A549 (cell line): ENCODE measurements at places on chromosomes 1 and 21.
A peak's percentile ranks its signal among the peaks of the same experiment; 100 is the strongest.

GRCh38 chr1:46413596-46413985 lies 19.5 kb downstream of the FAAH start:
- DNase-seq: peak; percentile 45

DNA sequence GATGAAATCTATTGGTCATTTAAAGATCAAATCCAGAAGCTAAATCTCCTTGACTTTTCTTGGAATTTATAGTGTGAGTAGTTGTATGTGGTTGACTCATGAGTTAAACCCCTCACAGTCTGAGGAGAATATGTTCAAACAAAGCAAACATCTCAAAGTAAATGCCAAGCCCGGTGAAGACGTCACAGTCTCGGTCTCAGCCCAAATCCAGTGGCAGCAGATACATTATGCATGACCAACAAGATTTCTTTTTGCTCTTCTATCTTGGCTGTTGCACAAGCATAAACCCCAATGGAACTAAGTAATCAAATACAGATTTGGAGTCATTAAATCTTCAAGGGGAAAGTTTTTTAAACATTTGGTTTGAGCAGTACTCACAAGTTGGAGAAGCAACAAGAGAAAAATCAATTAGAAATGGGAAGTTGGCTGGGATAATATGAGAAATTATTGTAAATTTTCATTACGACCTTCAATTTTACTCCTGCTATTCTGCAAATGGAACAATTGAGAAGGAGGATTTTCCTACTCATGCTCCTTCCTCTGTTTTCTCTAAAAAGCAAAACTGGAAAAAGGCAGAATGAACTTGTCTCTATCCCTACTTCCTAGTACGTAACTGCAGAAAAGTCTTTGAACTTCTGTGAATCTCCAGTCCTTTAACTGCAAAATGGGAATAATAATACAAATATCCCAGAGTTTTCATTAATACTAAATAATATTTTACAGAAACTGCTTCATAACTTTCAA lies 575.8 kb downstream of the NUF2 start:
- DNase-seq: peak; percentile 7

GRCh38 chr1:230270559-230271281 lies 155.4 kb downstream of the PGBD5 start:
- DNase-seq: no peak

- no peak for DNase-seq
Observed at GRCh38 chr1:201190624-201191051, at the start of gene IGFN1. IGFN1 (plus strand) TSS chr1:201190824; CDS start chr1:201193294, 2,470 bp downstream.

- peak; percentile 40 for DNase-seq
Observed at GRCh38 chr1:117093091-117093534, 28.4 kb downstream of the TRIM45 start.

DNA sequence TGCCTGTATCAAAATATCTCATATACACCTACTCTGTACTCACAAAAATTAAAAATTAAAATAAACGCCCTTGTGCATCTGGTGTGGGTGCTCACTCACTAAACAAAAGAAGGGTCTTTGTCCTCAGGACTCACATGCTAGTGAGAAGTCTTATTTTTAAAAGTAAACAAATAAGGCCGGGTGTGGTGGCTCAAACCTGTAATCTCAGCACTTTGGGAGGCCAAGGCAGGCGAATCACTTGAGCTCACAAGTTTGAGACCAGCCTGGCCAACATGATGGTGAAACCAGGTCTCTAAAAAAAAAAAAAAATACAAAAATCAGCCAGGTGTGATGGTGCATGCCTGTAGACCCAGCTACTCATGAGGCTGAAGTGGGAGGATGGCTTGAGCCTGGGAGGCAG lies 51.5 kb downstream of the BCAR3 start:
- DNase-seq: no peak

GRCh38 chr1:201329286-201329685 lies 46.0 kb downstream of the PKP1 start:
- no peak for DNase-seq

- DNase-seq: no peak
Observed at GRCh38 chr1:214143006-214143992, 137.7 kb upstream of the SMYD2 start.

- no peak for DNase-seq
Observed at GRCh38 chr1:34444516-34444915, 267.8 kb downstream of the C1orf94 start.

GRCh38 chr1:241423541-241424479 lies 66.8 kb upstream of the RGS7 start:
- DNase-seq: no peak

GRCh38 chr1:50458507-50458906 lies 35.3 kb upstream of the DMRTA2 start:
- no peak for DNase-seq

DNA sequence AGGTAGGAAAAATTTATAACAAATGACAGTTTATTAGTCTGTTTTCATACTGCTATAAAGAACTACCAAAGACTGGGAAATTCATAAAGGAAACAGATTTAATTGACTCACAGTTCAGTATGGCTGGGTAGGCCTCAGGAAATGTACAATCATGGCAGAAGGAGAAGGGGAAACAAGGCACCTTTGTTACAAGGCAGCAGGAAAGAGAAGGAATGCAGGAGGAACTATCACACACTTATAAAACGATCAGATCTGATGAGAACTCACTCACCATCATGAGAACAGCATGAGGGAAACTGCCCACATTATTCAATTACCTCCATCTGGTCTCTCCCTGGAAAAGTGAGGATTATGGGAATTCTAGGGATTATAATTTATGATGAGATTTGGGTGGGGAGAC lies 61.3 kb downstream of the ASB17 start:
- DNase-seq: no peak

DNA sequence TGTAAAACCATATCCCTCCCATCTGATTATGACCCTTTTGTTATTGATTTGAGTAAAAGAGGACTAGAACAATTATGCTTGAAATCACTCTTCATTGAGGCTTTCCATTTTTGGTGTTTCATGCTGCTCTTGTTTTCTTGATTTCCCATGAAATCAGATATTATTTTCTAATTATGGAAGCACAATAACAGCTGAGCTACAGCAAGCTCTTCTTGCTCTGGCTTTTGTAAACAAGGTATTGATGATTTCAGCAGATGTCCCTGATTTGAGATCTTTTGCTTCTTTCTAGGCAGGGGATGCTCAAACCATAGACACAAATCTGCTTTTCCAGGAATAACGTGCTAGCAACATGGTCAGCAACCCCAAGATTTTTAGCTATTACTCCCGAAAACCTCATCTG lies 607.8 kb downstream of the NCAM2 start:
- no peak for DNase-seq

DNA sequence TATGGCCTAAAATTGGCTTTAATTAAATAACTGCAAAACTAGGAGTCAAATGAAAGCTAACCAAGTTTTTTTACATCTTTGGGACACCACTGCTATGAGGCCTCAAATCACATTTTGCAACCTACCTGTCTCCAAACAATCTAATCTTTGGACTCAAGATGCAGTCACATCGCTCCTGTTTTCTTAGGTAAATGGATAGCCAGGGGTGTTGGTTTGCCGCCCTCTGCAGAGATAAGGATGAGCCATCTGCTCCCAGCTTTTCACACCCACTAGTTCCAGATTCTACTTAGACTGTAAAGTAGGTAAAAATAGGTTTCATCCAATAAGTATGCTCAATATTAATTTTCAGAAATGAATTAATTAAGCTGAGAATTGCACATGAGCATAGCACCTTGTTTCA lies 456.5 kb downstream of the KIF26B start:
- DNase-seq: no peak

- no peak for DNase-seq
Observed at GRCh38 chr1:99755664-99756063, 10.8 kb downstream of the FRRS1 start.

- DNase-seq: no peak
Observed at GRCh38 chr1:119602169-119602568, 45.9 kb downstream of the ZNF697 start.

GRCh38 chr1:118304722-118305359 lies 119.8 kb upstream of the SPAG17 start:
- no peak for DNase-seq

DNA sequence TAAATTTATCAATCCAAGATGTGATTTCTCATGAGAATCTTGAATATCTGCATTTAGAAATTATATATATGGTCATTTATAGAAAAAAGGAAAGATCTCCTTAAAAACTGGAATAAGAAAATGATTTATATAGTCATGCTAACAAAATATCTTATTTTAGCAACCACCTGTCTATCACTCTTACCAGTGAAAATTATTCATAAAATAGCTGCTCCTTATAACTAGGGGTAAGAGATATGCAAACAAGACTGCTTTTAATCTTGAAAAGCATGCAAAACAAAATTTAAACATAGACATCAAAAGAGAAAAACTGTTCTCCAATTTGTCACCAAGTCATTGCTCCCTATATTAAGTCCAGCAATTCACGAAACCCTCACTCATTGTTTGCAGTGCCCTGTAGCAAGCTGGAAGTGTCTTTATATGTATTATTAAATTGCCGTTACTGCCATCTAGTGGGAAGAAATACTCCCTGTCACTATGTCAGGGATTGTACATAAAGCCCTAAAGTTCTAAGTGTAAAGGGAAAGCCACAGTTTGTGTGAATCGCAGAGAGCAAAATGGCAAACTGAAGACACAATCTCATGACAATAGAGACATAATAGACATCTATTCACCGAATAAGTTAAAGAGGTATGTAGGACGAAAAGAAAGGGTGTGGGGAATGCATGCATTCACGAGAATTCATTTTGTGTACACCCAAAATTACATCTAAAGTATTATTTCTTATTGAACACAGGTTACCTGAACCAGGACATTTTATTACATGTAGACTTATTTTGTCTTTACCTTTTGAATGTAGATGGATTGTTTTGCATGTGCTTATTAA lies 600.5 kb downstream of the USP25 start:
- peak; percentile 1 for DNase-seq

DNA sequence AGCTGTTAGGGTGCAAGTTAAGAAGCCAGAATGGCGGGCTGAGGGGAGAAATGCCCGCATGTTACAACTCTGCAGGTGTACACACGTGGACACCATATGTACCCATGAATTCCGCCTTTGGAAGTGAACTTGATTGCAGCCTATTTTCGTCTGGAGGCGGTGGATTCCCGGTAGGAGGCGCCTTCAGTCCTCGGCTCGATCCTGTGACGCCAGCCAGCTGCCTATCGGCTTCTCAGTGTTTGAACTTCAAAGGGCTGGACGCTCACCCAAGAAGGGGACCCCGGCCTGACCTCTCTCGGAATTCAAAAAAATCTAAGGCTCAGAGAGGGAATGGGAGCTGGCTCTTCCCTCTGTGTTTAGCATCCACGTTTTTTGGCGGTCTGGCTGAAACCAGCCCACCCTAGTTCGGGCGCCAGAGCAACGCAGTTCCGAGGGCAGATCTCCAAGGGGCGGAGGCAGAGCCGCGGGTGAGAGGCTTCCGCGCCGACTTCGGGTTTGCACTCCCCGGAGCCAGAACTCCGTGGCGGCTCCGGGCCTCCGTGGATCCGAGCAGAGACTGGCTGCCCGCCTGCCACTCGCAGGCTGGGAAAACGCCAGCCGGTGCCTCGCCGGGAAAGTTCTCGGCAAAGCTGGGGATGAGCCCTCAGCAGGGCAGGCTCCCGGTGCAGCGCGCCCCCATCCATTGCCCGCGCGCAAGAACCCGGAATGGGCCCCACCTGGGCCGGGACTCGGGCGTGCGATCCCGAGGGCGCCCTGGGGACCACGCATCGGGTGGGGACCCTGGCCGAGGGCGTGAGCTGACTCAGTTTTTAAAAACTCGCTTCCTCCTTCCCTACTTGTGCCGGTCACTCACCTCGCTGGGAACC lies 996 bp upstream of the TMEM51 start:
- peak; percentile 89 for DNase-seq

DNA sequence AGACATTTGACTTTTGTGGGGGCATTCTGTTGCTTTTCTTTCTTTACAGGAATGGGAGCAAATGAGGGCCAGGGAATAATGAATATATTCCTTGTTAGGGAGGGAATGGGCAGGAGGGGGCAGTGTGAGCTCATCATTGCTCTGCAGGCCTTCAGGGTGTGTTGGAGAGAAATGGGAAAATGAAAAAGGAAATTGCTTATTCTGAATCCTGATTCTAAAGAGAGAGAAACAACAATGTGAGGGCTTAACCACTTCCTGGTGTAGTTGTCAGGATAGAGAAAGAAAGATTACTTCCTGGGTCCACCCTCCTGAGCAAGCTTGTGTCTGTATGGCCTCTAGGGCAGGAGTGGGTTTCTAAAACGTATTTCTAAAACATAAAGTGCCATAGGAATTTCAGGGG lies 28.3 kb downstream of the VANGL2 start:
- peak; percentile 55 for DNase-seq

DNA sequence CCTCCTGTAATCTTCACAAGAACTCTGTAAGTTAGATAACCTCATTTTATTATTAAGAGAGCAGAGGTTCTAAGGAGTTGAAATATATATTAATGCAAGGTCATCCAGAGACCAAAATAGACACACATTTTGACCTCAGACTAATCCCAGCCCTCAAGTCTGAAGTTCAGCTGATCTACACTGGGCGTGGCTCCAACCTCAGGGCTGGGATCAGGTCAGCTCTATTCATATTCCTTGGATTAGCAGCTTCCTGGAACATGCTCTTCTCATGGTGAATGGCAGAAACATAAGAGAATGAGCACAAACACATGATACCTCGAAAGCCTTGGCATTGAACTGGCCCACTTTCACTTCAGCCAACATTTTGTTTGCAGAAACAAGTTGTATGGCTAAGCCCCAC lies 200.8 kb upstream of the ST6GALNAC5 start:
- DNase-seq: no peak

GRCh38 chr1:25167269-25168192 lies 64.8 kb downstream of the SYF2 start:
- peak; percentile 11 for DNase-seq

GRCh38 chr1:32958827-32959226 lies 5.8 kb downstream of the RNF19B start:
- no peak for DNase-seq

- DNase-seq: no peak
Observed at GRCh38 chr1:234529095-234529949, 50.3 kb upstream of the TARBP1 start.
